ENCODE measurements at places on chromosomes 7 and 10. TPM values are rescaled to one million over a fixed set of nuclear protein-coding genes. Genes with fewer than 3 reads are reported as not detected.
A peak's percentile ranks its signal among the peaks of the same experiment; 100 is the strongest.

DNA sequence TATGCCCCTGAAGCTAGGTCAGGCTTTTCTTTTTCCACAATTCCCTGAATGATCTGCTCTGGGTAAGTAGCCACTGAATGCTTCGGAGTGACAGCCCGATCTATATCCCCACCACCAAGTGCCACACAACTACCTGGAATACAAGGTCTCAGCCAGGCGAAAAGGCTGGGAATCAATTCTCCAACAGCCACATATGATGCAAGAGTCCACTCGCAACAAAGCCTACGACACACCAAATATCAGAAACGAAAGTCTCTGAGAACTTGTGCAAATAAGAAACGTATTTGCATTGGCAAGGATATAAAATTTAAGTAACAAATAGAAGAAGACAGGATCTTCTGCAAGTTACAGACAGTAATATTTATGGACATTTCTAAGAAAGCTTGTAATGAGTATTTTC is 5.7 kb downstream of the HIPK2 start:
- DNase-seq, result no peak

DNA sequence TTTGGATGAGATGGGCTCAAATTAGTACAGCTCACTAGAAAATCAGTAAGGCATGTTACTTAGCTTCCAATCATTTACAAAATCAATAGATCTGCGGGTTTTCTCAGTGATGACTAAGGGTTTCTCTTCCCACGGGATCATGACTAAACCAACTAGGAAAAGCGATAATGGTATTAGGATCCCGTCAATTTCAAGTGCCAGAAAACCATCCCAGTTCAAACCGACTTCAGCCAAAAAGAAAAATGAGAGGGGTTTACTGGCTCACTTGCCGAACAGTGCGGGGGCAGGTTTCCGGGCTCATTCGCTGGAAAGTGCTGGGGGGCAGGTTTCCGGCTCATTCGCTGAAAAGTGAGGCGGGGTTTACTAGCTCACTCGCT is 62.1 kb upstream of the LYZL2 start:
- peak; percentile 79 for DNase-seq

GRCh38 chr7:50730446-50731400 is 52.0 kb downstream of the GRB10 start:
- DNase-seq, result peak; percentile 33

GRCh38 chr7:99848420-99849216 is 20.8 kb downstream of the CYP3A43 start:
- DNase-seq, result no peak

DNA sequence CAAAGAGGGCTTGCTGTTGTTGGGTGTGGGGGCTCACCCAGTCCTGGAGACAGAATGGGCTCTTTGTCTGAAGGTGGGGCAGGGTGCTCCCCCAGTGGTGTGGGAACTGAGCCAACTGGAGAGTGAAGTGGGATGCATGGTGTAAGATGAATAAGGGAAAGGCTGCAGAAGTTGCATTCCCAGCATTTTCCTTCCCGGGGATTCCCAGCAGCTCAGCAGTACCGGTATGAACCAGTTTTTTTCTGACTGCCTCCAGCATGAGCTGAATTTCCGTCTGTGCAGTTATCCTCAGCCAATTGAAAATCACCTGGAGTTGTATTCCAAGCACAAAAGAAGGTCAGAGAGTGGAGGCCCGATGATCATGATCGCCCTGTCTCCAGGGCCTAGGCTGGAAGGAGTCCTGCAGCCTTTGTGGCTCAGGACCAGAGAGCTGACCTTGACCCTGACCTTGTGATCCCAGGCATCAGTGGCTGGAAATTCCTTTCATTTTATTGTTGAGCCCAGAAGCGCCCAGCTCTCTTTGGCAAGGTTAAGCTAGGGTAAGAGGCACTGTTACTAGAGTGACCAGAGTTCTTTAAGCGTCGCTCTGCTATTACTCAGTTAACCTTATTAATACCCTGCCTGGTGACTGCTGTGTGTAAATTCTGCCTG is 33.4 kb downstream of the OGDH start:
- peak; percentile 93 for DNase-seq

DNA sequence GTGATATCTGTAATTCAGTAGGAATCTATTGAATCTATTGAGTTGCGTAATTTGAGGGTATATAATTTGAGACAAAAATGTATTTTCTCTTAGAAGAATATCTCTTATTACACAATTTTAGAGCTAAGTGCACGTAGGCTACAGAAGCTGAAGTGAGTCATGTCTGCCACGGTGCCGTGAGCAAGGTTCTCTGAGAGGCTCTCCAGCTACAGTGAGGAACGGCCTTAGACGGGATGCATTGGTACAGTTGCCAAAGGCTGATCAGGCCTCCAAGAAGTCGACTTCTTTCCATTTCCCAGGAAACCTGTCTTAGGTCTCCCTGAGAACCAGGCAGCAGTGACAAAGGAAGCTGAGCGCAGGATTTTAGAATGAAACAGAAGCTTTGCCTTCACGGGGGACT is 28.6 kb downstream of the TCERG1L start:
- DNase-seq, result no peak

GRCh38 chr7:108114117-108114841 is 15.9 kb downstream of the LAMB4 start:
- peak; percentile 34 for DNase-seq

- DNase-seq, result no peak
Measured at GRCh38 chr7:31938650-31939049, 131.6 kb downstream of the PDE1C start.

The PON1 gene
- polyA plus RNA-seq, result 0.52 TPM

The FAM24B gene
- polyA plus RNA-seq, result 3.1 TPM
